Activated naive CD4-positive, alpha-beta T cell treated with anti-CD3 and anti-CD28 coated beads, Interleukin-2, amount 50 U/mL, for 72 hours (primary cell): ENCODE measurements at places on chromosomes 5 and 9.

- DNase-seq, result no peak
These were observed 7.4 kb upstream of the IFNA1 start for GRCh38 chr9:21432672-21433425.

DNA sequence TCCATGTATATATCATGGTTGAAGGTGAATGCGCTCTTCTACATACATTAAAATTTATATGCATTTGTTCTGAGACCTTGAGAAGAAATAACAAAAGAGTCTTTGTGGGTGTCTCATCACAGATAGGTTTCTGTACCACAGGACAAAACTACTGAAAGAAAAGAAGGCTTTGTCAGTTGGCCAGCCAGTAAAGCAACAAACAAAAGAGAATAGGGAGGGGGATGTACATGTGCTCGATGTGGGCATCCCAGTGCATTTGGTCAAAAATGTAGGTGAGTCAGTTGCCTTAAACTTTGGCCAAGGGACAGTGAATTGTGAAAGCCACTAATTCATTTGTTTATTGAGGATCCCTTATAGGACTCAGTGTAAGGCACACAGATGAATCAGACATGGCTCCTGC is 13.3 kb downstream of the RBM18 start:
- no peak for DNase-seq

- DNase-seq, result no peak
These were observed 150.1 kb upstream of the STK32A start for GRCh38 chr5:147084702-147085101.

GRCh38 chr9:82024908-82025307 is 36.3 kb downstream of the SPATA31D1 start:
- DNase-seq, result no peak

GRCh38 chr5:93208141-93208751 is 372.8 kb downstream of the NR2F1-AS1 start:
- no peak for DNase-seq

- no peak for DNase-seq
These were observed 55.3 kb upstream of the ALDH1A1 start for GRCh38 chr9:73007966-73008672.

DNA sequence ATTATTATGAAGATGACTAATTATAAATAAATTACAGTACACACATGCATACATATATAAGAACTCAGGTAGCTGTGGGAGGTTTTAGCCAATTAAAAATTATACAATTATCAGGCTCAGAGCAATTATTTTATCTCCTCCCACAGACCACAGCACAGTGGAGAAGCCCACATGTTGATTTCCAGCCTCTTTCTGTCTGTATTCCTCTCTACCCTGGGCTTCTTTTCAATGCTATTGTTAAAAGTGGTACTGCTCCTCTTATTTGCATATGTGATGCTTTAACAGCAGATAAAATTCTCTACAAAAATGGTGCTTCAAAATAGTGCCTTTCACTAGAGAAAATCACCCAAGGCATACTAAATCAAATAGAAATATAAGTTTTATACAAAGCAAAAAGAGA is 218.7 kb downstream of the NFIB start:
- DNase-seq, result no peak

- no peak for DNase-seq
These were observed 8.9 kb upstream of the FBP1 start for GRCh38 chr9:94648185-94648584.

GRCh38 chr9:6356904-6357303 is 28.7 kb downstream of the TPD52L3 start:
- DNase-seq, result no peak

DNA sequence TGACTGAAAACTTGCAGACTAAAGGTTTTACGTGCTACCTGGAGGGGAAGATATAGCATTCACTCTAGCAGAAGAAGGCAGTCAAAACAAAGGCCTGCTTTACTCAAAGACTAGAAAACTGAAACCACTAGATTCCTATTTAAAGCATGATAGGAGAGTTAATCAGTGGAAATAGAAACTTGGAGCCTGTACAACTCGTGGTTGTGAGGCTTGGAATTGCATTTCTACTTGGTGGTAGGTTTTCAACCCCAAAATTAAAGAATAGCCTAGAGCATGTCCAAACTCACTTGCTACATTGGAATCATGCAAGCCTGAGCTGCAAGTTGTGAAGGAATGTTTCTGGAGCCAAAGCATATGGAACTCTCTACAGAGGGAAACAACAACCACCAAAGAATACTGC is 1526.4 kb upstream of the NUDT12 start:
- DNase-seq, result no peak

DNA sequence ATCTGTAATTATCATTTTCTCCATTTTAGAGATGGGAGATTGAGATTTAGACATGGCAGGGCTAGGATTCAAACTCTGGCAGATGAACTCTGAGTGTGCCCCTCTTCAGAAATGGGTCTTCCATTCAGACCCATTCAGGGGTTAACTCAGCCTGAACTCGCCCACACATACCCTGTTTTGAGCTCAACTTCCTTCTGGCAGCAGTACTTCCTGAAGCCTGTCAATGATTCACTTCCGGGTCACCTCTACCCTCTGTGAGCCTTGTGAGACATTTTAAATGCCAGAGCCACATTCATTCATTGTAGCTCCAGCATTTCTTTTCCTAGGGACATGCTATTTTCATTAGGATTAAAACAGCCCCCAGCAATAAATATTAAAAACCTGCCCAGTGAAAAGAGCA is 209.3 kb upstream of the SLC24A2 start:
- no peak for DNase-seq

DNA sequence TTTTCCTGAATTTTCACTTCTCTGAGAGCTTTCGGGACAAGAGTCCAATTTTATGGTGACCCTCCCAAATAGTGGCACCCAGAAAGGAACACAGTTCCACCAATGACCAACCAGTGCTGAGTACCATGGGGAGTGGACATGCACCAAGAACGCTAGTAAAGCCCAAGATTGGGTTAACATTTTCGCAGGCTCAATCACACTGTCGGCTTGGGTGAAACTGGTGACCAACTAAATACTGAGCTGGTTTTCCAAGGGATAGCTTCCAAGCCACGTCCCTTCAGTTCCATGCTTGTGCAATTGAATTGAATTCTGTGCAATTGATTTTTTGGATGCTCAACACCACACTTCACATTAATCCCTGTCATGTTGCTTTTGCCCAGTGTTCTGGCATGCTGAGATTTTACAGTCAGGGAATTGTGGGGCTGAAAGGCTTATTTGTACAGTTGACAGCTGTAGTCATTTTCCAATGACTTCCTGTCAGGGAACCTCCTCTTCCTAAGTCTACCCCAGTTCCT is 37.6 kb upstream of the TRMT10B start:
- no peak for DNase-seq

DNA sequence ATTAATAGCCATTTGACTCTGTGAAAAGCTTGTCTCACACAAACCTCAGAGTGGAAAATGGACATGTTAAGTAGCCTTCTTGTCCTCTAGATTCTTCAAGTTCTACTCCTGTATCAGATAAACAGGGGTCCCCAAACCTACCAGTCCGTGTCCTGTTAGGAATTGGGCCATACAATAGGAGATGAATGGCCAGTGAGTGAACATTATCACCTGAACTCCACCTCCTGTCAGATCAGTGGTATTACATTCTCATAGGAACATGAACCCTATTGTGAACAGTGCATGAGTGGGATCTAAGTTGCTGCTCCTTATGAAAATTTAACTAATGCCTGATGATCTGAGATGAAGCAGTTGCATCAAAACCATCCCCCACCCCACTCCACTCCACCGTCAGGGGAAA is 136.3 kb downstream of the TMEM232 start:
- no peak for DNase-seq

GRCh38 chr9:107751567-107752210 is 262.1 kb upstream of the KLF4 start:
- DNase-seq, result no peak

GRCh38 chr5:17374973-17375742 is 122.9 kb upstream of the TAF11L2 start:
- DNase-seq, result no peak

GRCh38 chr9:7982907-7983306 is 183.3 kb upstream of the DMAC1 start:
- DNase-seq, result no peak

- no peak for DNase-seq
These were observed 475.5 kb downstream of the SPATA31A7 start for GRCh38 chr9:61665330-61665751.

- peak; percentile 60 for DNase-seq
These were observed 3.2 kb upstream of the NFX1 start for GRCh38 chr9:33287087-33287490.

DNA sequence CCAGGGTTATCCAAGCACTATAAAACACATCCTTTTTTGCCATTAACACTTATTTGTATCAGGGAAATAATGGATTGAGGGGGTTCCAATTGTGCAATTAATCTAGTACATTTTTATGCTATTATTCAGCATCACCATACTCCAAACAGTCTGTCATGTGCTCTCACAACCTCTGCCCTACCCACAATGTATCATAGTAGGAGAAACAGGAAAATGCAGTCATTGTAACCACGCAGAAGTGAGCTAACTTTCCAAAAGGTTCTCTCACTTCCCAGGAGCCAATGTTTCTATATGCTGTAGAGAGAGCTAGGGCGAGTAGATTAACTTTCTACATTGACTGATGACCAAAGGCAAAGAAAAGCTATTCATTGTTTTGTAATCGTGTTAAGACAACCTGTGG is 29.8 kb downstream of the DAB2 start:
- DNase-seq, result no peak

GRCh38 chr9:126411225-126411947 is 84.8 kb downstream of the MVB12B start:
- no peak for DNase-seq

DNA sequence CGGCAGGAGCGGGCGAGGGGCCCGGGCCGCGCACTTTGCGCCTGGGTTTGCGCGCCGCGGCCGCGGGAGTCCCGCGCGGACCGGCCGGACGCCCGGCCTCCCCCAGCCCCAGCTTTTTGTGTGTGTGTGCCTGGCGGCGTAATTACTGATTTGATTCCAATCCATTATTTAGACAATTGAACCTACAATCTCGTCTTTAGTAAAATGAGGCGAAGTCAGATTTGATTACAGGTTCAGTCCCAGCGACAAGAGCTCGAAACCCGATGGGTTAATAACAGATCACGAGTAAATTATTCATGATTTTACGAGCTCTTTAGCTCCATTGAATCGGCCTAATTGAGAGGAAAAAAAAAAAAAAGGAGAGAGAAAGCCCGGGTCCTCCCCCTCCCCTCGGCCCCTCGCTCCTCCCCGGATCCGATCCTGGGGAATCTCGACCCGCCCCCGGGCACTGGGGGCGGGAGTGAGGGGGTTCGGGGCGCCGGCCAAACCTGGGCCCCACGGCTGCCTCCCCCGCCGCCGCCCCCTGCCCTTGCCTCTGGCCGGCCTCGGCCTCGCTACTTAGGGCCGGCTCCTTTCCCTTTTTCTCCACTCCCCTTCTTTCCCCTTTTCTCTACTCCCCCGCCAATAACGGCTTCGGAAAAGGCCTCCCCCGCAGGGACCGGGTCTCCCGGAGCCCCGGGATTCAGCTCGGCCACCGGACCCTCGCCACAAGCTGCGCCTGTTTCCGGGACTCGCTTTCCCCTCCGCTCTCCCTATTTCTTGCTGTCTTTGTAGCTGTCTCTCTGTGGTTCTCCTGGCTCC is 6.6 kb downstream of the LHX2 start:
- no peak for DNase-seq

- no peak for DNase-seq
These were observed 49.6 kb downstream of the EPB41L4B start for GRCh38 chr9:109270971-109271925.
